ENCODE measurements at places on chromosomes 11 and 22.

DNA sequence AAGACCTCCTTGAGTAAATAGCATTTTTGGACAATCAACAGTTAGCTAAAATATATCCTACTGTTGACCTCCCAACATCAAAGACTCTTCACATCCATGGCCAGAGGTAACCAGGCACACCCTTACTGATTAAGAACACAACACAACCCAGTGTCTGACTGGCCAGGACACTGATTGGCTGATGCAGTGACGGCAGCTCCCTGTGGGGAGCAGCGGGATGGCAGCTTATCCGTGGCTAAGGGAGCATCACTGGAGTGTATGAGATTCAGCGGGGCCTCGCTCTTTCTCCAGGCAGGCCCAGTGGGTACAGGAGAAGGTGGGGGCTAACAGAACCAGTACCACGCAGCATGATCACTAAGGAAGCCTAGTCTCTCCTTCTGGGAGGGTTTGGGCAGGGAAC lies 10.3 kb upstream of the IL2RB start:
- DNase-seq = no peak

DNA sequence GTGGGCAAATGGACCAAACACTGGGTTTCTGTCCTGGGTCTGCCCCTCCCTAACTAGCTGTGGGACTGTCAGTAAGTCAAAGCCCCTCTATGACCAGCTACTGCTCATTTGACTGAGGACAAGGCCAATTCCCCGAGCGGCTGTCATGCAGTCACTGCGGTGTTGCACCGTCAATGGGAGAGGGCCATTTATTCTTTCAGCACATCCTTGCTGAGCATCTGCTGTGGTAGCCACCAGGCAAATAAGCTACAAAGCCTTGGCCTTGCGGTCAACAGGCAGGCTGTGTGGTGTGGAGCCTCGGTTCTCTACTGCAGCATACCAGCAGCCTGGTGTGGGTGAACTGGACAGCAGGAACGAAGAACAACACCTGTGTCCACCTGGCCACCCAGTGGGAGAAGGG lies 25.8 kb upstream of the SERPIND1 start:
- no peak for DNase-seq

- no peak for DNase-seq
Observed at GRCh38 chr11:473962-474785, 24.1 kb downstream of the PTDSS2 start.

DNA sequence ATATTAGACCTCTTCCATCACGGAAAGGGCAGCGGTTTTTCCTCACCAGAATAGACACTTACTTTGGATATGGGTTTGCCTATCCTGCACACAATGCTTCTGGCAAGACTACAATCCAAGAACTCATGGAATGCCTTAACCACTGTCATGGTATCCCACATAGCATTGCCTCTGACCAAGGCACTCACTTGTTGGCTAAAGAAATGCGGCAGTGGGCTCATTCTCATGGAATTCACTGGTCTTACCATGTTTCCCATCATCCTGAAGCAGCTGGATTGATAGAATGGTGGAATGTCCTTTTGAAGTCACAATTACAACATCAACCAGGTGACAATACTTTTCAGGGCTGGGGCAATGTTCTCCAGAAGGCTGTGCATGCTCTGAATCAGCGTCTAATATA lies 20.8 kb downstream of the MS4A4E start:
- no peak for DNase-seq

DNA sequence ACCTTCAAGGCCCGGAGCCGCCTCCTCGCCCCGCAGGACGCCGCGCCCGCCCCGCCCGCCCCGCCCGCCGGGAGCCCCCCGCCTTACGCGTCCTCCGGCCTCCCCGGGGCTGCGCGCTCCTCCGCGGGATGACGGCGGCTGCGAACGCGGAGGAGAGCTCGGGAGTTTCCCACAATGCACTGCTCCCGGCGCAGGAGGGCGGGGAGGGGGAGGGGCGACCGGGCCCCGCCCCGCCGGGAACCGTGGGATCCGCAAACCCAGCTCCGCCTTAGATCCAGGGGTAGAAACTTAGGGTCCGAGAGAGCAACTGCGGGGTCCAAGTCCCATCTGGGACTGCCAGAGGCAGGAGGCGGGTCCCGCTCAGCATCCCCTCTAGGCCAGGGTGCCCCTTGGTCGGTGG lies at the start of gene CEND1:
CEND1 (minus strand) TSS at position 148 of the 400 bp plus-strand sequence. CDS start 1,514 bp downstream, outside the sequence.
- DNase-seq = no peak

- peak; percentile 85 for DNase-seq
Observed at GRCh38 chr22:38953577-38954413, 3.6 kb upstream of the APOBEC3A start.

GRCh38 chr22:45572444-45572843 lies 69.8 kb downstream of the FBLN1 start:
- no peak for DNase-seq

DNA sequence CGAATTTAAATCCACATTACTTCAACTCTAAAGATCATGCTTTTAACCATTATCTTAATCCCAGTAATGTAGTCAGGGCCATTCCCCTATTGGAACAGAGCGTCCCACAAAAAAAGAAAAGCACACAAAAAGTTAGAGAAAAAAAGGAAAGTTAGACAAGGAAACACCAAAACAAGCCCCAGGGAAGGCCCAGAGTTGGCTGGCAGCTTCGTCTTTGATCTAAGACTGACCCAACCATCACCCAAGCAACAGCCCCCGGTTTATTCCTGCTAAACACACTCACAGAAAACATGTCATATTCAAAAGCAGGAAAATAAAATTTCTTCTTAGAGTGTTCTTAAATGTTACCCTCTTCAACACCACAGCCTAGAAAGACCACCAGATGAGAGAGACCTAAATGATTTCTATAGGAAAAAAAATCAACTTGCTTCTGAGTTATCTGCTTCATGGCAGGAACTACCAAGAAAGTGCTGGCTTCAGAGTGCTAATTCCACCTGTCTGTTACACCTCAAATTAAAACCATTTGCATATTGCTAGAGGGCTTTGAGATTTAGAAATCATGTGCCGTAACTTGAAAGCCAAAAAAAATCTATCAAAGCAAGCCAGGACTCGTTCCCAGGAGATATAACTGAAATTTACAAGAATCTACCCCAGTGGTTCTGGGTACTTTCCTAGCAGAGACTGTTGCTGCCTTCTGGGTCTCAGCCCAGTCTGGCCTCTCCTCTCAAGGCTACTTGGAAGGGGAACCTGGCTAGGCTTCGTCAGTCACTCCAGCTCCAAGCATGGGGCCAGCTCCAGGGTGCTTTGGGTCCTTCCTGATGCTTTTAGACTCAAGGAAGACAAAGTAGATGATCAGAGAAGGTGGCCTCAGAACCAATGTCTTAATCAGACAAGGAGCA lies 31.2 kb downstream of the POU2AF3 start:
- DNase-seq = no peak

DNA sequence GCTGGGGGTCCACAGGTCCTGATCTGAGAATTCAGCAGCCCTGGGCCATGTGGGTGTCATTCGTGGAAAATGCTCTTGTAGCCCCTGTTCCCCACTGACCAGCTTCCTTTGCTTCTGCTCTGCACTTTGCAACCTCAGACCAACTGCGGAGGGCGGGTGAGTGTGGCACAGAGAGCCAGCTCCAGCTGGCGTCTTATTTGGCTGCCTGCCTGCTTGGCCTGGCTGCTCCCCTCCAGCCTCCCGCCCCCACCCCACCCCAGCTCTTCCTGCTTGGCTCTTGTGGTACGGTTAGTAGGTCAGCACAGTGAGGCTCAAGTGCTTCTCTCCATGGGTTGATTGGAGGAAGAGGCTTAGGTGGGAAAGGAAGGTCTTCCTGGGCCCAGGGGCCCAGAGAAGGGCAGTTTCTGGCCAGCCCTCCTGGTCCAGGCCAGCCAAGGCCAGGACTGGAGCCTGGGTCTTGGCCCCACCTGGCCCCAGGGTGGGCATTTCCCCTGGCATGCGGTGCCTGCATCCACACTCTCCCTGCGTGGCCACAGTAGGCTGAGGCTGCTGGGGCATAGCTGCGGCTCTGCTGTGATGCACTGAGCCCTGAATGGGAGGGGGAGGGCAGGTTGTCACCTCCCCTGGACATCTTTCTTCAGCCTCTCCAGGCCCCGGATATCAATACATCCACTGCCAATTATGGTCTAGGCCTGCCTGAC lies 26.5 kb downstream of the MYO7A start:
- DNase-seq = no peak

- no peak for DNase-seq
Observed at GRCh38 chr11:116507849-116508695, 264.7 kb downstream of the BUD13 start.

GRCh38 chr11:2576111-2576510 lies 123.7 kb downstream of the KCNQ1OT1 start:
- DNase-seq = no peak

DNA sequence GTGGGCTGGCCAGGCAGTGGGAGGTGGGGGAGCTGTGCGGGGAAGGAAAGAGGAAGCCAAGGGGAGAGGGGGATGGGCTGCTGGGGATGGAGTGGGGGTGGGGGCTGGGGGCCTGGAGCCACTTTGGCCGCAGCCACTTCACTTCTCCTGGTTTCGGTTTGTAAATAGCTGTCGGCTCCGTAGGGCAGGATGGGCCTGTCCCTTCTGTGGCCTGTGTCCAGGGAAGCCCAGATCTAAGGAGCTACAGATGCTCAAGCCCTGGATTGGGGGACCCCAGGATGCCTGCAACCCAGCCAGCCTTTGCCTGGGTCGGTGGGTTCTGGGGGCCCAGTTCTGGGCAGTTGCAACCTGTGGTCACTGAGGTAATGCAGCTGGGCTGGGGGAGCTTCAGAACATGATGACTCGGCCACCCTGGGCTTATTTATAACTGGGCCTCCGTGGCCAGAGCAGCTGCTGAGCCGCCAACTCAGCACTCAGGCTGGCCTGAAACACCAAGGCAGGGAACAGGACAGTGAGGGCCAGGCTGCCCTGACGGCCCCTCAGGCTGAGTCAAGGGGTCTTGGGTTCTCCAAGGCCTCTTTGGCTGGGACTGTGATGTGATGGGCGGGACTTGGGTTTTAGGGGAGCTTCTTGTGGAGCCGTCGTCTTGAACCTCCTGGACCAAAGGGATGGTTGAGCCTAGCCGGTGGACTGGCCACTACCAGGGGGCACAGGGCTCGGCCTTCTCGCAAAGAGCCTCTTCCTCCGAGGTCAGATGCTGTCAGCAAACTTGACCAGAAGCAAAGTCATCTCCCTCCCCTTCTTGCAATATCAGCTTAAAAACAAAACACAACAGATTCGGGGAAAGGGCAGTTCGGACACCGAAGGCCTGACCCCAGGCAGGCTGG lies 15.0 kb upstream of the SLC39A13 start:
- no peak for DNase-seq

GRCh38 chr11:128548649-128549255 lies 38.6 kb downstream of the ETS1 start:
- DNase-seq = no peak

DNA sequence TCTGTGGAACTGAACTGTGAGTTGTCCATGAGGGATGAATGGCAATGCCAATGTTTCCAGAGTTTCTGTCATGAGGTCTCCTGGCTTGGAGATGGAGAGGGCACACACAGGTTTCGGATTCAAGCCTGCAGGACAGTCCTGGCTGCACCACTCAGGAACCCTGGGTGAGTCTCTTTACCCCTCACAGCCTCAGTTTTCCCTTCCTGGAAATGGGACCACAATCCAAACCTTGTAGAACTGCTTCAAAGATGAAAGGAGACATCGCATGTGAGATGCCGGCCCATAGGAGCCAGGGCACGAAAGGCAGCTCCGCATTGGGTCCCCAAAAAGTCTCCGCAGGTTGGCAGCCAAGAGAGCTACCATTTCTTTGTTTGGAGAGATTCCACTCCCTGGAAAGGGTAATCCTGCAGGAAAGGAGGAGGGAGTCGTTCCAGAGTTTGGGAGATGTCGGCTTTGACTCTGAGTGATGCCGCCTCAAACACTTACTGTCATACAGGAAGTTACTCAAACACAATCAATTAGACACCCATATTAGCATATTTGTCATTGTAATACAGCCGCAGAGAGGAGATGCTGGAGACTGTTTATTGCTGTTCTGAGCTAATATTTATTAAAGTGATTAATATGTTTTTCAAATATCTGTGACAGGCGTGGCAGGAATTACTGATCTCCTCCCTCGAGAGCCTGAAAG lies 318.3 kb downstream of the MN1 start:
- no peak for DNase-seq

DNA sequence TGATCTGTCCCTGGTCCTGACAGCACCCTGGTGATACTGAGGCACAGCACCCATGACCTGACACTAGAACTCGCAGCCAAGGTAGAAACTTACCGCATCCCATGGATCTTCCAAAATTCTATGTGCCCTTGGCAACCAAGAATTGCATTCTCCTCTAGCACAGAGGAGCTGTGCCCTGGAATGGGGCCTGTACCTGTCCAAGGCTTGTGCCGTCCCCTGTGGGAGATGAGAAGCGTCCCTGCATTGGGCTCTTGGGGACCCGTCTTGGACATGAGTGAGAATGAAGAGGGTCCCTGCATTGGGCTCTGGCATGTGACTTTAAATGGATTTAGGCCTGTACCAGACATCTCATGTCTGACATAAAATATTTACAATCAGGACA lies 67.1 kb downstream of the GGTLC2 start:
- no peak for DNase-seq

- DNase-seq = no peak
Observed at GRCh38 chr11:61004761-61005181, 33.3 kb downstream of the CD6 start.

DNA sequence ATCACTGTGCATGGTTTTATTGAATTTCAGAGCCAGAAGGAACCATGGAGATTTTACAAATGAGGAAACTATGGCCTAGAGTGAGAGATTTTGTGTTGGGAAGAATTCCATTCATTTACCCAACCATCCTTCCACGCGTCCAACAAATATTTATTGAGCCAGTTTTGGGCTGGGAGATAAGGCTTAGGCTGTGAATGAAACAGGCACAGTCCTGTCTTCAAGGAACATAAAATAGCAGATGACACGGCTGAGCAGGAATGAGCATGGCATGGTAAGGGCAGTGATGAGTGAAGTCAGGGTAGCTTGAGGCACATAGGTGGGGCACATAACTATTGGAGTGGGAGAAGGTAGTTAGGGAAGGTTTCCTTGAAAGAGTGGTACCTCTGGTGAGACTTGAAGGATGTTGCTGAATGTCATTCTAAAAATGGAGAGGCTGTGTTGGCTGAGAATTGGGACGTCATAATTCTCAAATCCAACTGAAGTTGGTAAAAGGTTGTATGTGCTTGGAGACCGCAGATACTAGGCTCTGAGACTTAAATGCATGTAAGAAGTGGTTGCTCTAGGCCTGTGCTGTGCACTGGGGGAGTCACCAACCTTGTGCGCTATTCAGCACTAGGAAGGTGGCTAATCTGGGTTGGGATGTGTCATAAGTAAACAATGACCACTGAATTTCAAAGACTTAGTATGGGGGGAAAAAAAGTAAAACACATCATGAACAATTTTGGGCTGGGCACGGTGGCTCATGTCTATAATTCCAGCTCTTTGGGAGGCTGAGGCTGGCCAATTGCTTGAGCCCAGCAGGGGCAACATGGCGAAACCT lies 51.9 kb downstream of the TEAD1 start:
- no peak for DNase-seq

DNA sequence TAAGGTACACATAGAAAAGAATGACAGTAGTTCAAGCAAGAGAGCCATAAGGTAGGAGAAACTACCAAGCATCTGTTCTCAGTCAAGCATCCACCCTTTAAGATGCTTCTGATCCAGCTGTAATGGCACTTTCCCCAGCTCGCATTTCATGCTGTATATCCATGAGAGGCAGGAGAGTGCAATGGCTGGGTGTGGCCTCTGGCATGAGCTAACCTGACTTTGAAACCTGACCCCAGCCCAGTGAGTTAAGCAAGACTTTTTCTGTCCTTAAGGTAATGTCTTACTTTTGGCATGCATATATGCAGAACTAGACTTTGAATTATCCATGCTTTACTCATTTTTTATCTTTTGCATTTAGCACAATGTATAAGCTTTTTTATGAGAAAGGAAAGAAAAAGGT lies 79.8 kb upstream of the CNTN5 start:
- no peak for DNase-seq

- DNase-seq = no peak
Observed at GRCh38 chr11:16382638-16383380, 26.5 kb upstream of the SOX6 start.

- no peak for DNase-seq
Observed at GRCh38 chr11:106957030-106957482, 61.2 kb downstream of the GUCY1A2 start.
